ENCODE measurements at places on chromosomes 7 and 10.

GRCh38 chr10:113183573-113183972, 233.5 kb downstream of the TCF7L2 start:
- DNase-seq = peak; percentile 35

DNA sequence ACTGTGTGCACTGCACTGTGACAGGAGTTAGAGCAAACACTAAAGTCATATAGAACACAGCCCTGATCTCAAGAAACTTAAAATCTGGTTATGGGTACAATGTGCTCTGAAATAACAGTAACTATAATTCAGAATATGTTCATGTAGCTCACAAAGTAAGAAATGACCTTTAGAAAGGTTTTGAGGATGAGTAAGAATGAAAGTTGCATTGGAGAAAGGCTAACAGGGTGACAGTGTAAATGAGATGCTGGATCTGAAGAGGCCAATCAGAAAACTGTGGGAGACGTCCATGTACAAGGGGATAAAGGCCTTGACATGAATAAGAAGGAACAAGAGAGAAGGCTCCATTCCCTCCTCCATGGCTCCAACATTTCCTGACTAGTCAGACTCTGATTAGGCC, 124.7 kb downstream of the GRM3 start:
- DNase-seq = no peak

GRCh38 chr7:1200045-1200444, 32.6 kb upstream of the UNCX start:
- no peak for DNase-seq

DNA sequence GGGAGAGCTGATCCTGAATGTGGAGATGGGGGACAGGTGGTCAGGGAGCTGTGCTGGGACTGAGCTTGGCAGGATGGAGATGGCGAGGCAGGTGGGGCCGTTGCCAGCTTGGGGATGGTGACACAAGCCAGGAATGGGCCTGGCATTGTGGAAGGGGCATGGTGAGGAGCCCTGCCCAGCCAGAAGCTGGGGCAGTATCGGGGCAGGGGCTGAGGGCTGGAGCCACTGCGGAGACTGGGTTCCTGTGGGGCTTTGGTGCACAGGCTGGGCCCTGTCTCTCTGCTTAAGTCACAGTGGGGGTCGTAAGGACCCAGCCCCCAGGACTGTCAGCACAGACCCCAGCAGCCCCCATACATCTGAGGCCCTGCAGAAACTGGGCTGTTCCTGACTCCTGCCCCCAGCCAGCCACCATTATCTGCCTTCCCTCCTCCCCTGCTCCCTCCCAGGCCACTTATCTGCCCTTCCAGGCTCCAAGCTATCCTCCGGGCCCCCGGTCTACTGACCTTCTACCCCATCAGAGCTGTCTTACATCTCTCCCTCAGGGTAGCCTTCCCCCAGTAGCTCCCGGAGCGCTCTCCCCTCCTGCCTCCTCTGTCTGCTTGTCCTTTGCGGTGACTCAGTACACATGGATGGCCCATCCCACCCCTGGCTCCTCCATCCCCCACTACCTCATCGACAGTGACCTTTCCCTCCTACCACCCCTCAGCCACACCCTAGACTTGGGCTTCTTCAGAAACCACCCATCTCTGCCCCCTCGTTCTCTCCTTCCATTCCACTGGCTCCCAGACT, 44.2 kb downstream of the PPIF start:
- DNase-seq = peak; percentile 28

- DNase-seq = no peak
Measured at GRCh38 chr7:130322615-130323014, 22.0 kb upstream of the CPA5 start.

GRCh38 chr7:86920154-86920553, 139.3 kb downstream of the ELAPOR2 start:
- DNase-seq = no peak

GRCh38 chr10:127300868-127301321, 104.5 kb upstream of the INSYN2A start:
- DNase-seq = no peak

- DNase-seq = no peak
Measured at GRCh38 chr7:112624416-112624815, 143.6 kb downstream of the LSMEM1 start.

DNA sequence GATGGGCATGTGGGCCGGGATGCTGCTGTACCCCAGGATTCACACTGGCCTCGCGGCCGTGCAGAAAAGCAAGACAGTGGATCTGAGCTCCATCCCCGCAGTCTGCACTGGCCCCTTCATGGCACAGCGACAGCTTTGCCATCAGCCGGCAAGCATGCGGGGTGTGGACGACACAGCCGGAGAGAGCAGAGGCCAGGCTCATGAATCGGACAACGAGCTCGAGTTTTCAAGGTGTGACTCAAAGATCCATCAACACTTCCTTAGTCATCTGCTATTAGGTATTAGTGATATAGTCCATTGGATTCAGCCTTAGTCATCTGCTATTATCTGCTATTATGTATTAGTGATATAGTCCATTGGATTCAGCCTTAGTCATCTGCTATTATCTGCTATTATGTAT, 254.7 kb downstream of the KLF6 start:
- DNase-seq = no peak

- no peak for DNase-seq
Measured at GRCh38 chr7:134799377-134799776, 19.9 kb downstream of the CALD1 start.

GRCh38 chr7:148434181-148434757, 156.3 kb upstream of the C7orf33 start:
- DNase-seq = no peak

GRCh38 chr10:112227331-112227987, 43.9 kb upstream of the GPAM start:
- no peak for DNase-seq

- DNase-seq = no peak
Measured at GRCh38 chr10:85916286-85916685, 450.3 kb downstream of the GRID1 start.
